AG08395 (cell line): ENCODE measurements at places on chromosomes 12 and 14.

GRCh38 chr12:109723311-109723881 lies 9.8 kb downstream of the FAM222A start:
- DNase-seq, result no peak

DNA sequence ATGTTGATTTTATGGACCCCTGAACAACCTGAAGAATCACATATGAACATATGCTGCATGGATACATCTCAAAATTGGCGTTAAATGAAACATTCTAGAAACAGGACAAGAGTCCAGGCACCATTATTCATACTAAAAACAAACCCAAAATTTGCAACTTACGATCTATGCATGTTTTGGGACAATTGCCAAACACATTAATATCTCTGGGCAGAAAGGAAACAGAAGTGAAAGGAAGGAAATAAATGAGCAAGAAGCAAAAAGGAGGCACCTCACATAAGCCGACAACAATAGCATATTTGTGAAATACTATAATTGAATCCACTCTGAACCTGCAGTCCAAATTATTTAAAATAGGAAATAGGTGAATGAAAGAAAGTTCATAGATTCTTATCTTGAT lies 1505.3 kb downstream of the AACS start:
- no peak for DNase-seq

- DNase-seq, result peak; percentile 85
These were observed 60.7 kb downstream of the PLEKHG3 start for GRCh38 chr14:64764641-64765520.

DNA sequence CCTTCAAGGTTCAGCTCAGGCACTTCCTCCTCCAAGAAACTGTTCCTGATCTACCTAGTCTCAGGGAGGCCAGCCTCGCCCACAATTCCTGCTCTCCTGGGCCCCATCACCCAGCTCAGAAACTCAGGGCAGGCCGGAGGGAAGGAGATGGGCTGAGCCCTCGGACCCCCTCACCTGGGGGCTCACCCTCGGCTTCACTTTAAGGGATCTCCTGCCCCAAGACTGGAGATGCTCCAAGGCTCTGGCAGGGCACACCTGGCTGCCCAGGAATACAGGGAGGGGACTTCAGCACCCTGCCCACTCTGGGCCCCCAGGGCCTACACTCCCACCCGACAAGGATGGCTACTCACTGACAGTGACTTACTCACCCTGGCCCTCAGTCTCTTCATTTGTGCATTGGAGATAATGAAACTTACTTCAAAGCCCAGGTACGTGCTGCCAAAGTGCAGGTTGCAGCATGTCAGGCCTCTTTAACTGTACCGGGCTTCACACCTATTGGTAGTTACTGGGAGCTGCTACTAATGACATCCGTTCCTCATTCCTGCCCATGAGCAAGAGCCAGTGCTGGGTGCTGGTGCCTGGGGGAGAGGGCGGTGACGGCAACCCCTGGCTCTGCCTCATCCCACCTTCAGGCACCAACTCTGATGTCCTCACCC lies 21.0 kb upstream of the PPP1R13B start:
- no peak for DNase-seq

DNA sequence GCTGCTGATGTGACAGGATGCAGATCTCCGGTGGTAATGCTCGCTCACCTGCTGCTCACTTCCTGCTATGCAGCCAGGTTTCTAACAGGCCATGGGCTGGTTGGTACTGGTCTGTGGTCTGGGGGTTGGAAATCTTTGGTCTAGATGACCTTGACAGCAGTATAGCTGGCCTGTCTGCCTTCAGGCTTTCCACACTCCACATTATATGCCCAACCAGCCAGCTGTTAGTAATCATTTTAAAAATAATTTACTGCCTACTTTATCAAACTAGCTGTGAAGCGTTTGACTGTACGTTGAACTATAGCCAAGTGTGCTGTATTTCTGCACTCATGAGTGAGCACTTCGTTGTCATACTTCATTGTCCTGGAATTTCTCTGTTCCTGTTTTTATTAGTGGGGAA lies 424.0 kb upstream of the GARIN6 start:
- no peak for DNase-seq

- no peak for DNase-seq
These were observed 103.3 kb downstream of the AEBP2 start for GRCh38 chr12:19542606-19543005.

DNA sequence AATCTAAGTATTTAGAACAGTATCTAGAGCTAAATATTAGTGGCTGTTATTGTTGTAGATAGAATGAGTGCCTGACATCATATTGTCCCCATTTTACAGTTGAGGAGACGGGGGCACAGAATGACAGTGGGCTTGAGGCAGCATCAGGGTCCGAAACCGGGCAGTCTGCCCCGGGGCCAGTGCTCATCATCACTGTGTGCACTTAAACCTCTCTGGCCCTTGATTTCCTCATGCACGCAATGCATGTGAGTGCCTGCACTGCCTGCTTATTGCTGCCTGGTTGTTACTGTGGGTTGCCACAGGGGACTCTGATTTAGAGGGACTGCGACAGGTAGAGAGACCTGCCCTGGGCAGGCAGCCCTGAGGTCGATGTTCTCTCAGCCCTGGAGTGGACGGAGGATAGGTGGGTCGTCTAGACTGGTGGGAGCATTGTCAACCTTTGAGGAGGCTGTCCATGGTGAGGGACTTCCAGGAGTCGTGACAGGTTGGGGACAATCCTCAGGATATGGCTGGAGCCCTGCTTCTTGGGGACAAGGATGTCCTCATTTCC lies 9.8 kb downstream of the ACVRL1 start:
- no peak for DNase-seq

DNA sequence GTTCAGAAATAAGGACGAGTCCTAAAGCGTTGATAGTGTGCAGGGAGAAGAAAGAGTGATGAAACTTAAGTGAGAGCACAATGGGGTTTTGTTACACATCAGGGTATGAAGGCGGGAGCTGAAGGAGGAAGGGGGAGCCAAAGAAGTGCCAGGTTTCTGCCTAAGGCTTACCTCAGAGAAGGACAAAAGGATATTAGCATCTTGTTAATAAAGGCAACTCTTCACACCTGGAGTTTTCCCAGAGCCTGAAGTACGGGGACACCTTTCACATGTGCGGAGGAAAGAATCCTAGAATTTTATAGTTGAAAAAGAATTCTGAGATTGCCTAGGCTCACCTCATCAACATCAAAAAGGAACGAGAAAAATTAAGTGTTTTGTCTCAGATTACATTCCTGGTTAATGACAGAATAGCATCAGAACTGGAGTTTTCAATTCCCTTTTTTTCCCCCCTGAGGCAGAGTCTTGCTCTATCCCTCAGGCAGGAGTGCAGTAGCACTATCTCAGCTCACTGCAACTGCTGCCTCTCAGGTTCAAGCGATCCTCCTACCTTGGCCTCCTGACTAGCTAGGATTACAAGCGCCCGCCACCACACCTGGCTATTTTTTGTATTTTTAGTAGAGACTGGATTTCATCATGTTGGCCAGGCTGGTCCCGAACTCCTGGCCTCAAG lies 2.2 kb upstream of the SAV1 start:
- no peak for DNase-seq

- no peak for DNase-seq
These were observed 886.0 kb upstream of the FBXO33 start for GRCh38 chr14:40318211-40318719.

- no peak for DNase-seq
These were observed 1202.3 kb downstream of the BCL11B start for GRCh38 chr14:98069712-98070171.

DNA sequence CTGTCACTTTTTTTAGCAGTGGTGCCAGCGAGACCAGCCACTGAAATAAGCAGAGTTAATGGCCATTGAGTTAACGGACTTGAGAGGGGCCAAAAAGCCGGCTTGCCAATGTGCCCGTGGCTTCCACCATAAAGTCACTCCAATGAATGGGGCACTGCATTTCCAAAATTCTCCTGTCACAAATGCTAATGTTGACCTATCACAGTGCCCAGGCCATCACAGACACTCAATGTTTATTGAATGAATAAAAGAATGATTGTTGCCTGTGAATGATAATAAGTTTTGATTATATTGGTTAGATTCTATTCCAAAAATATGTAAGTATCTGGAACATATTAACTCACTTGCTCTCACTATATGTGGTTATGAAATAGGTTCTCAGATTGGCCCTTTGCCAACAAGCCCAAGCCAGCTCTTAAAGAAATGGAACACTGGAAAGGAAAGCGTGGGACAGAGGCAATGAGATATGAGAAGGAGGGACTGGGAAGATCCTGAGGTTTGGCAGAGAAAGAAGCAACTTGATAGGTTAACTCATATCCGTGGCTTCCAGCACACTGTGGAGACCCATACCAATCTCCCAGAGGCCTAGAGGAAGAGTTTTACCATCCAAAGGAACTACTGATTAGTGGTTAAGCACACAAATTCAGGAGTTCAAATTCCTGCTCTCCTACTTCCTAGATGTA lies 108.7 kb downstream of the BTG1 start:
- no peak for DNase-seq

DNA sequence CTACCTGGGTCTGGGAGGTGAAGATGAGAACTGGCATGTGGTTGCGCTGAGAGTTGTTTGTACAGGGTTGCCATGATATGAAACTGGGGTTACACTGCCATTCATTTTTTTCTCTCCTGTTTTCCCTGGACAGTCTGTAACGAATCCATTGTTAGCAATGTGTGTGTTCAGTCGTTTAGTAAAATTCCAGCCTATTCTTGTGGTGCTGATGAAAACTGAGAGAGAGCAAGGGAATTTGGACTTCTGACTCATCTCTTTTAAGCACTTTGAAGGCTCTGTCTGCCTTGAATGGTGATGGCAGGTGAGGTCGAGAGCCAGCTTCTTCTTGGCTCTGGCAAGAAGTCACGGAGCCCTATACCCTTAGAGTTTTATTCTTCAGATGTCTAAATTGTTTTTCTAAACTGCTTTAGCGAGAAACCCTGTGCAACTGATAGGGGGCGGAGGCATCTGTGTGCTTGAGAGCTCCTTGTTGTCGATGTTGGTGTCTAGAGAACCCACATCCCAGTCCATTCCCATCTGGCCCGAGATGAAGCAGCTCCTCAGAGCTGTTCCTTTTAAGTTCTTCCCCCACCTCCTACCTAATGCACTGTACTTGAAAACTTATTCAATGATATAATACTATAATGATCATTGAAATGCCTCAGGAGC lies 204.4 kb downstream of the TMX1 start:
- no peak for DNase-seq

GRCh38 chr12:119692997-119693396 lies 25.1 kb downstream of the PRKAB1 start:
- peak; percentile 92 for DNase-seq

GRCh38 chr12:22228022-22228875 lies 106.3 kb downstream of the ST8SIA1 start:
- peak; percentile 53 for DNase-seq

- no peak for DNase-seq
These were observed 52.3 kb downstream of the TSPAN9 start for GRCh38 chr12:3129301-3130056.

DNA sequence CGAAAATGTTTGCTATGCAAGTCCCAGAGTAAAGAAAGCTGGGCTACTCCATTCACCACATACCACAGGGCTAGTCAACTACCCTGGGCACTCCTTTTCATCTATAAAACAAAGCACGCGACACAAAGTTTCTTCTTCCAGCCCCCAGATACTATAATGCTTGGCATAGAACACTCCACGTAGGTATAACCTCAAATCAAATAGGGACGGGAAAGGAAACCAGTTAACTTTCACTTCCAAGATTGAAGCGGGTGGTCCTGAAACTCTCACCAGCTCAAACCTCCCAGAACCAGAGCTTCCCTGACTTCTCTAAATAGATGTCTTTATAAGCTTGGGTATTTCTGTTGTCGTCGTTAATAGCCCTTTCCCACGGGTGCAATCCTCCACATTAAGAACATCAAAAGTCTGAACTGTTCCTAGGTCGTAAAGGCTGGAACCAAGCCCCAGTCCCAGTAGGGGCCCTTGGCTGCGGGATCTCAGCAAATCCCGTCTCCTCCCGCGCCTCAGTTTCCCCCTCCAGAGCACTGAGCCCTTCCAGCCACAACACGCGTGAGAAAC lies 647 bp downstream of the LGMN start:
- peak; percentile 37 for DNase-seq

GRCh38 chr14:51581017-51581881 lies 70.5 kb upstream of the FRMD6 start:
- DNase-seq, result peak; percentile 53

DNA sequence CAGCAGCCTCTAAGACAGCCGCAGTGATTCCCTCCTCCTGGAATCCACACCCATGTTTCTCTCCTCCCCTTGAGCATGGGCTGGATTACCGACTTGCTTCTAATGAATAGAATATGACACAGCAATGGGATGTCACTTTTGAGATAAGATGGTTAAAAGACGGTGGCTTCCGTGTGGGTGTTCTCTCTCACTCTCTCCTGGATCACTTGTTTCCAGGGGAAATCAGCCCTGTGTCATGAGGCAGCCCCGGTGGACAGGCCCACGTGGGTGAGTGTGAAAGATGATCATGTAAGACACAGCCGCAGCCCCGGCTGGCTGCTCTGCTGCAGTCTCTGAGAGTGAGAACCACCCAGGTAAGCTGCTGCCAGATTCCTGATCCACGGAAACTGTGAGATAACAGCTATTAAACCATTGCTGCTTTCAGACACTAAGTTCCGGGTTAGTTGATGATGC lies 10.7 kb downstream of the MOAP1 start:
- peak; percentile 4 for DNase-seq

- peak; percentile 89 for DNase-seq
These were observed 94.2 kb downstream of the LLPH start for GRCh38 chr12:66036317-66036716.

GRCh38 chr12:46359667-46360280 lies 12.8 kb downstream of the SLC38A2 start:
- DNase-seq, result no peak

- no peak for DNase-seq
These were observed 35.7 kb downstream of the CNTN1 start for GRCh38 chr12:40727774-40728483.

GRCh38 chr14:89842837-89843236 lies 111.7 kb downstream of the EFCAB11 start:
- DNase-seq, result no peak

DNA sequence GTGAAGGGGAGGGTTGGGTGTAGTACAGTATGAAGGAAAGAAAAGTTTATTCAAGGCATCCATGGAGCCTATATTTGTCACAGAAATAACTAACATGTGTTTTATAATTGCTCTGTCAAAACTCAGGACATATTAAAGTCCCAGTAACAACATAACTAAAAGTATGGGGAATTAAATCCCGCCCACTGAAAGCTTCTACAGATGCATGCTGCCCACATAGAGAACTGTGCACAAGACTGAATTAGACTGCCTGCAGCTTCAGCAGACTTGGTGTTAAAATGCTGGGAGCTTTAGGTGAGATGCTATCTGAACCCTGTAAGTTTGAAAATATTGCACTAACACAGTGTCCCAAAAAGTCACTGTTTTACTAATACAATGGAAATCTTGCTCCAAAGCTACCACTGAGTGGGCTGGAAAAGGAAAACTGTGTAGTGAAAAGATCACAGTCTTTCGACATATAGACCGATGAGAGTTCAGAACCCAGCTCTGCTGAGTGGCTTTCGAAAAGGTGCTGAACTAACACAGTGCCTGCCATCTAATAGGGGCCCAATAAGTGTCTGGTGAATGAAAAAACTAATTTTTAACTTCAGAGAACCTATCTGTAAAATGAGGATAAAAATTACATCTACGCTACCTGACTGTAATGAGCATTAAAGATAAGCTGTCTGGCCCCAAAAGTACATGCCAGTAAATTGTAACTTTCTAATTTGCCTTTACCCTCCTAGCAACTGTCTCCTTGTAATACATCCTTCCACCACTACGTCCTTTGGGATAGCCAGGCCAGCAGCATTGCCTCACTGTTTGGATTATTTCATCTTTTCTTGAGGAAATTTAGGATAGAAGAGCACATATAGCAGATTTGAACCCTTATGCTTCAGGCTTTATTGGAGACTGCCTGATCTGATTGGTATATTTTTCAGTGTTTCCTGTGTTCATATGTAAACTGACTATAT lies 237.6 kb downstream of the BCAT1 start:
- DNase-seq, result no peak

- no peak for DNase-seq
These were observed 92.9 kb downstream of the SPTSSA start for GRCh38 chr14:34368971-34369647.
